ENCODE measurements at places on chromosomes 5 and 9.

DNA sequence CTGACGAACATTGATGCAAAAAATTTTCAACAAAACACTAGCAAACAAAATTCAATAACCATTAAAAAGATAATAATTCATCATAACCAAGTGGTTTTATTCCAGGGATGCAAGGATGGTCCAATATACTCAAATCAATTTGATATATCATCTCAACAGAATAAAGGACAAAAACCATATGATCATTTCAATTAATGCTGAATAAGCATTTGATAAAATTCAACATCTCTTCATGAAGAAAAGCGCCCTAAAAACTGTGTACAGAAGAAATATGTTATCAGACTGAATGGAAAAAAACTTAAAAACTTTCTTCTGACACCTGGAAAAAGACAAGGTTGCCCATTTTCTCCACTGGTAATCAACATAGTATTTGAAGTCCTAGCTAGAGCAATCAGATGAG, 720.3 kb upstream of the RGMB start:
- no peak for DNase-seq

DNA sequence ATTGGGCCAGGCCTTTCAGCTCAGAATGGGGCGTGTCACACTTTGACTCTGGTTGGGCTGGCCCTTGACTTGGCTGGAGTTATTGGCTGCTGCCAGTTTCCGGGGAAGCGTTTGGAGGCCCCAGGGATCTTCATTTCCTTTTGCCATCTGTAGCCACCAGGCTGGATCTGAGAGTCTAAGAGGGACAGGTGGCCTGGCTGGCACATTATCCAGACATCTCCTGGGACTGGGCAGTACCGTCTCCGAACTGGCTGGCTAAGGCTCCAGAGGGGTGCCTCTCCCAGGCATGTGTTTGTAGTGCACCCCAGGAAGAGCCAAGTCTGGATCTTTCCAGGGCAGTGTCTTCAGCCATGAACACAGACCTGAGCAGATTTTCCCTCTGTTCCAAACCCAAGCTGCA, 9.7 kb upstream of the JADE2 start:
- no peak for DNase-seq

DNA sequence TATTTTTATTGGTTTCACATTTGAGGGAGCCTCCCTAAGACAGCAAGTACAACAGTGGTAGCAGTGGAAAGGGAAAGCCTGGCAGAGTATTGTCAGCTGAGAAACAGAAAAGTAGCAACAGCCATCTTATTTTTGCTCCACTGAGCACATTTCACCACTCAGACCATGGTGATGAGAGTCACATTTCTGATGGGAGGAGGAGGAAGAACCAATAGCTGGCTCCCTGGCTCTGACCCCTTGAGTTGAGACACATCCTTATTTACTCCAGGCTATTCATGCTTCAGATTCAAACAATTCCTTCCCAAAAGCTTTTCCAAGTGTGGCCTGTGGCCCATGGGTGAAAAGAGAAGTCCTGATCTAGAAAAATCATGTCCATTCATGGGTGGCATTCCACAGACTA, 236.3 kb downstream of the ARHGAP26 start:
- no peak for DNase-seq

- DNase-seq = no peak
Observed at GRCh38 chr9:16252616-16253015, 617.9 kb downstream of the BNC2 start.

GRCh38 chr5:16593628-16594027, 23.2 kb downstream of the RETREG1 start:
- no peak for DNase-seq

GRCh38 chr9:136173648-136174290, 31.2 kb downstream of the LHX3 start:
- no peak for DNase-seq

DNA sequence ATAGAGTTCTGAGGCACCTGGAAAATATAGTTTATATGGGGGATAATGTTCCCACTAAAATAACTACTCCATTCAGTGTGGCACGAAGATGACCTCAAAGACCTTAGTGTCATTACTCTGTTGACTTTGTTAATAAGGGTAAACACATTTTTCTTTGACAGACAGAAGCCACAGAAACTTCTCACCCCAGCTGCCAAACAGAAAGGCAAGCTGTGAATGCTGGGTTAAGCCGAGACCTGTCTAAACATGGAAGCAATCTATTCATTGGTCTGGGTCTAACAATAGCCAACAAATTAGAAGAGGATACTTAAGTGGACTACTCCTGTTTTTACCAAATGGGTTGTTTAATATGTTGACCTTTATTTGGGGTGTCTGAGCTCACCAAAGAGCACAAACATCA, 171.4 kb downstream of the TLE1 start:
- DNase-seq = no peak

- no peak for DNase-seq
Observed at GRCh38 chr5:133881576-133882388, 86.6 kb downstream of the C5orf15 start.

GRCh38 chr5:72599519-72600370, 92.5 kb upstream of the ZNF366 start:
- no peak for DNase-seq

DNA sequence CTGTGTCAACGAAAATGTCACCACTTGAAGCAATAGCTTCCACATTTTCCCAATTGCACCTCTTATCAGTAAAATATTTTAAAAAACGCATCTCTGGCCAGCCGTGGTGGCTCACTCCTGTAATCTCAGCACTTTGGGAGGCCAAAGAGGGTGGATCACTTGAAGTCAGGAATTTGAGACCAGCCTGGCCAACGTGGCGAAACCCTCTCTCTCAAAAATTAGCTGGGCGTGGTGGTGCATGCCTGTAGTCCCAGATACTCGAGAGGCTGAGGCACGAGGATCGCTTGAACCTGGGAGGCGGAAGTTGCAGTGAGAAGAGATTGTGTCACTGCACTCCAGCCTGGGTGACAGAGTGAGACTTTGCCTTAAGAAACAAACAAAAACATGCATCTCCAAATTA, 210.1 kb upstream of the CHD1 start:
- no peak for DNase-seq

DNA sequence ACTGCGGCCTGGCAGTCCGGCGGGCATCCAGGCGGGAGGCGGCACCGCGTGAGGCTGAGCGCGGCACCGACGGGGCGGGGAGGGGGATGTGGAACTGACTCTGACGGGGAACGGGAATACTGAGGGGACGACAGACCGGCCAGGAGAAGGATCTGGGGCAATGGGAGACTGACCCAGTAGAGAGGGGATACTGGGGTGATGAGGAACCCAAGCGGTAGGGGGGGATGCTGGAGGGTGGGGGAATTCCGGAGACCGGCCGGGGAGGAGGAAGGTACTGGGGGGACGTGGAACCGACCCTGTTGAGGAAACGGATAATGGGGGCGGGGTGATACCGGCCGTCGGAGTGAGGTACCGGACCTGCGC, 423 bp downstream of the IPPK start:
- DNase-seq = no peak

- DNase-seq = no peak
Observed at GRCh38 chr5:127998950-127999615, 84.5 kb upstream of the SLC12A2 start.

DNA sequence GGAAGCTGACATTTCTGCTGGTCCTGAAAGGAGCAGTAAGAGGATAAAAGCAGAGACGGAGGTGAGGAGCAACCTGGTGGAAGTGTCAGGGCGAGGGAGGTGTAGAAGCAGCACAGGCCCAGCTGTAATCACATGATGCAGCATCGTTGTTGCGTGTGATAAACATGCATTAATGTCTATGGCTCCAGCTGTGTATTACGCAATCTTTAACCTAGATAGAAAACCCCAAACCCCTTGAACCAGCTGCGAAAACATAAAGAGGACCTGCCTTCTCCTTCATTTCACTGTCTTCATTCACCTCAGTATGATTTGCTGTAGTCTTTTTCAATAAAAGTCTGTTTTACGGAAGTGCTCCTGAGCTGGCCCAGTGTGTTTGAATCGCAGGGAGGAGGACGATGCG, 162.9 kb downstream of the NTRK2 start:
- DNase-seq = no peak

DNA sequence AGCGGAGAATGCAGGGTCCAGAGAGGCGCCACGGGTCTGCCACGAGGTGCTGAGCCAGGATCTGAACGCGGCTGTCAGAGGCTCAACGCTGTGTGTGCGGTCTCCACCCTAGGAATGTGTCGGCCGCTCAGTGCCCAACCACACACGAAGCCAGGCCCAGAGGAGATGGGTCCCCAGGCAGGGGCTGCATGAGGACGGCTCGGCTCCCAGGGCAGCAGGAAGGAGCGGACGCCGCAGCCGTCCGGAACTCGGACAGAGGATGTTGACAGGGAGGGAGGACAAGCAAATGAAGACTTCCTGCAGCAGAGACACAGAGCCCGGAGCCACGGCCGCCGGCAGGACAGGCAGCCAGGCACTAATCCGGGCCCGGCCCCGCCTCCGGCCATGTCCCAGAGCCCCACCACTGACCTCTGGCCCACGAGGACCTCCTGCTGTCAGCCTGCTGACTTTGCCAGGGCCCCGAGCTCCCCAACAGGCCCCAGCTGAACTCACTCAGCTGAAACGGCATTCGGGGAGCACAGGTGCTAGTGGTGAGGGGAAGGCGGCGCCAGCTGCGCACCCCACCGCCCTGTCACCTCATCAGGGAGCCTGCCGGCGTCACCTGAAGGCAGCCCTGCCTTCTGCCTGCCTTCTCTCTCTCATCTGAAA, 12.7 kb downstream of the VAV2 start:
- DNase-seq = no peak

DNA sequence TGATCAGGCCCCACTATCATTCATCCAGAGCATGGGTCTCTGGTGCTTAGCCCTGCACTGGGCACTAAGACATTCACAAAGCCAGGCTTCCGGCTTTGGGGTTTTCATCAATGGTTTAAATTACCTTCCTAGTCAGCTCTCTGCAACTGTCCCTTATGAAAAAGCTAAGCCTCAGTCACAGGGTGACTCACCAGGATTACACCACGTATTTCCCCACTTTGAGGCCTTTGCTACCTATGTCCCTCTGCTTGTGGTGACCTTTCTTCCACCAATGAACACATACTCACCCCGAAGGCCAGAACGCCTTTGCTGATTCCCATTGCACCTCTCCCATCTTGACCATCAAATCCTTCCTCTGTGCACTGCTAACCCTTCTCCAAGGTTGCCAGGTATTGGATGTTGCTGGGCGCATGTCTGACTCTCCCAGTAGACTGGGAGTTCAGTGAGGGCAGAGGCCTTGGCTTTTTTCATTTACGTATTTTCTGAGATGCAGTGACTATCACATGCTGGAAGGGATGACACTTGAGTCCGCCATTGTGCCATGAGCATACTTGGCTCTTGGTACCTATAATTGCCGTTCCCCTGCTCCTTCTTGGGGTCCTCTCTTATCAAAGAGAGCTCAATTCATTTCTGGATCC, 58.7 kb upstream of the TNFSF8 start:
- DNase-seq = no peak

- DNase-seq = no peak
Observed at GRCh38 chr9:90974016-90974415, 172.4 kb downstream of the SYK start.

DNA sequence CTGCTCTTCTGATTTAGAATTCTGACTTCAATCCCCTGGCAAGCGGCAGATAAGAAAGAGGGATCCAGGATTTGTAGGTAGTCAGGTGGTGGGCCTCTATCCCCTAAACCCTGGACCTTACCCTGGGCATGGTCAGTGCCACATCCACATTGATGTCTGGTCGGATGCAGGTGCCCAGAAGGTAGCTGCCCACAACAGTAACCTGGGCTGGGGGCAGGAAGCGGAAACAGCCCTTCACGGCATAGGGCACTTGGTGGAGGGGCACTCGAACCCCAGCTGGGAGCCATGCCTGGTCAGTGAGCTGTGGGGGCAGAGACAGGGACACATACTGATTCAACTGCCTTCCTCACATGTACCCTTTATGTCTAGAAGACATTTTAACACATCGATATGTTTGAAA, 3.8 kb downstream of the NOL6 start:
- DNase-seq = no peak

DNA sequence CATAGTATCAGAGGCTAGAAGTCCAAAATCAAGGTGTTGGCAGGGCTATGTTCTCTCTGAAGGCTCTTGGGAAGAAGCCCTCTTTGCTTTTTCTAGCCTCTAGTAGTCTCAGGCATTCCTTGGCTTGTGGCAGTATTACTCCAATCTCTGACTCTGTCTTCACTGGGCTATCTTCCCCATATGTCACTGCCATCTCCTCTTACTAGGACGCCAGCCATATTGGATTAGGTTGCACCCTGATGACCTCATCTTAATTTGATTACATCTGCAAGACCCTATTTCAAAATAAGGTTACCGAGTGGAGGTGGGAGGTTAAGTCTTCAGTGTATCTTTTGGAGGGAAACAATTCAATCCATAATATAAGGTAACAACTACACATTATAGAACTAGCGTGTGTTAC, 21.3 kb upstream of the EBF1 start:
- no peak for DNase-seq

- DNase-seq = no peak
Observed at GRCh38 chr9:68998385-68998784, 15.5 kb downstream of the PRKACG start.

GRCh38 chr9:121972501-121972981, 120.6 kb downstream of the TTLL11 start:
- DNase-seq = no peak

- no peak for DNase-seq
Observed at GRCh38 chr5:15719784-15720183, 219.8 kb downstream of the FBXL7 start.

DNA sequence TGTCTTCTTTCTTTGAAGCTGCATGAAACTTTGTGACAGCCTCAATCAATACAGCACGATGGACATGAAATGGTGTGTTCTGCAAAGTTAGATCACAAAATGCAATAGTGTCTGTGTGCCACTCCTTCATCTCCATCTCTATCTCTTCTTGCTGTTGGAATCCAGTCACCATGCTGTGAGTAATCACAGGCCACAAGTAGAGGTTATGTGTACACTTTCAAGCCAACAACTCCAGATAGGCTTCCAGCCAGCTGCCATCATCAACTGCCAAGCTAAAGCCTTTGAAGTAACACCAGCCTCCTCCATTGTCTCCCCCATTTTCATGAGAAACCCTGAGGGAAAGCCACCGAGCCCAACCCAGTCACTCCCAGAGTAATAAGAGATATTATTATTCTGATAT, 360.6 kb downstream of the PTPRD start:
- no peak for DNase-seq

GRCh38 chr5:173196133-173196952, 38.7 kb downstream of the NKX2-5 start:
- DNase-seq = no peak

DNA sequence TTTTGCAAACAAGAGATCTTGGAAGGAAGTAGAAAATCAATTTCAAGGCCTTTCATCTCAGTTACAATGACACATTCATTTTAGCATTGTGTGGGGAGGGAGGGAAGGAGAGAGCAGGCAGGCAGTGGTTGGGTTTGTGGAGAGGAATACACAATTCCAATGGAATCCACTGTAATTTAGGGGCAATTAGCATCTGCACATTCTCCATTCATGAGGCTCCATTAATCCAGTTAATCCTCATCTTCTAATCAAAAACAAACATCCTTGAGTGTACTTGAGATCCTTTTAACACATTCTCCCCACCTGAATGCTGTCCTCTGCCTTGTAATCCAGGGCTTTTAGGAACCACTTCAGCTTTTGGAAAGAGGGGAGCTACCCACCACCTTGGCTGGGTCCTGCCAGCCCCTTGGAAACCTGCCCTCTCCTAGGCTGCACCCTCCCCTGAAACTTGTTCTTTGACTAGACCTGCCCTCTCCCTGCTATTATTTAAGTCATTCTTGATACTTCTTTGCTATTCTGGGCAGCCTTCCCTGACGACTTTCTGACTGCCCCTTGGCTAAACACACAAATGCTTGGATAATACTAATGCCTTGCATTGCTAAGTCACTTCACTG, 271.2 kb downstream of the SLIT3 start:
- DNase-seq = no peak

- no peak for DNase-seq
Observed at GRCh38 chr9:137354845-137355760, 53.0 kb upstream of the NRARP start.
